SK-MEL-5 (cell line): ENCODE measurements at places on chromosomes 5 and 9. TPM values are rescaled to one million over a fixed set of nuclear protein-coding genes. Genes with fewer than 3 reads are reported as not detected.

TSSK1B gene
- total RNA-seq, result not detected in 2 replicates

GRCh38 chr5:179860301-179860700 is 1.7 kb upstream of the MRNIP start:
- DNase-seq, result no peak

GRCh38 chr5:20617841-20618240 is 629.8 kb upstream of the CDH18 start:
- DNase-seq, result no peak

- DNase-seq, result no peak
These were observed 146.5 kb downstream of the PAM start for GRCh38 chr5:102901424-102902134.

TJP2 gene
- 12.1 and 15.2 TPM in 2 replicates for total RNA-seq
